Suppressor macrophage (primary cell): ENCODE measurements at places on chromosomes 2 and 18.

DNA sequence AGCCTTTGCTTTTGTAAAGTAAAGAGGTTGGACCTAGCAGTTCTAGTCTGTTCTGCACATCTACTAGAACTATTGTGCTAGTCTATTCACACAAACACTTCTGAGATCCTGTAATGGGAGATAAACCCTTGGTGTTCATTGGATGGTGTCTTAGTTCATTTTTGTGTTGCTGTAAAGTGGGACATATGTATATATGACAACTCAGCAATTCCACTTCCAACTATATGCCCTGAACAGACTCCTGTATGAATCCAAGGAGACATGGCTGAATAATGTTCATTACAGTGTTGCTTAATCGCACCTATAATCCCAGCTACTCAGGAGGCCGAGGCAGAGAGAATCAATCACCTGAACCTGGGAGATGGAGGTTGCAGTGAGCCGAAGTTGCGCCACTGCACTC, 23.3 kb downstream of the HK2 start:
- DNase-seq, result no peak

DNA sequence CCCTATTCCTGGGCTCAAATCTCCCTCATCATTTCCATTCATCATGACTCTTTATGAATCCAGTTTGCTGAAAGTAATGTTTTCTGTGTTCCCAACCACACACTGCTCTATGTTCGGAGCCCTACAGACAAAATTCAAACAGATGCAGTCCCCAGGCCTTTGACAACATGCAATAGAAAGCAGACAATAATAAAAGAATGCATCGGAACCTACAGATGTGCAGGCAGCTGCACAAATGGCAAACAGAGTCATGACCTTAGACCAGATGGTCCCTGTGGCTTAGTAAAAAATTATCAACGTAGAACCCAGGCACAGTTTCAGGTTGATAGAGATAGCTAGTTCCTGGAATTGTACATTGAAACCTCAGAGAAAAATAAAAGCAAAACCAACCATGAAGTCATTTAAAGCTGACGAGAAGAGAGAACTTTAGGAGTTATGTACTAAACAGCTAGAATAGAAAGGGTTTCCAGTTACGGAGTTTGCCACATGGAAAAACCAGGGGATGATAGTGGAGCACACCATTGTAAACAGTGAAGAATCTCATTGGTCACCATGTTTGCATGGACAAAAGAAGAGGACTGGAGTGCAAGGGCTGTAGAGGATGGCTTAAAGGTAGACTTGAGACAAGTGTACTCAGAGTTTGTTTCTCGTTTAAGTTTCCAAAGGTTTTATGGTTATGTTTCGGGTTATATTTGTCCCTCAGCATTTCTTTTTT, 23.2 kb upstream of the ACVR1 start:
- DNase-seq, result no peak

GRCh38 chr2:216015722-216016464, 2.5 kb upstream of the MREG start:
- DNase-seq, result peak; percentile 69

GRCh38 chr2:230692760-230693159, 19.9 kb upstream of the CAB39 start:
- no peak for DNase-seq

- no peak for DNase-seq
Measured at GRCh38 chr2:8987410-8987809, 16.1 kb downstream of the MBOAT2 start.

GRCh38 chr2:182015334-182016109, 29.9 kb downstream of the PPP1R1C start:
- no peak for DNase-seq

DNA sequence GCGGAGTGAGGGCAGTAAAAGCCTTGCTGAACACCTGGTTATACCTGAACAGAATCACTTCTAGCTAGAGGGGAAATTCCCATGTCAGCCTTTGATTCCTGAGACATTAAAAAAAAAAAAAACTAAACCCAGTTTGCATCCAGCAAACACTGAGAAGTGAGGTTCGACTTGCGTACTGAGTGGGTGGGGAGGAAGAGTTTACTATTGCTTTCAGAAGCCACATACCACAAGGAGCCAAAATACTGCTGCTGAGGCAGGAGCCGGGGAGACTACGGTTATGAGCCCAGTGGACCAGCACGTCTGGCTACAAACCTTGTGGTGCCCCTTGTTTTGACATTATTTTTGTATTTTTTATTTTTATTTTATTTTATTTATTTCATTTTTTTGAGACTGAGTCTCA, 2.7 kb downstream of the COLEC11 start:
- DNase-seq, result no peak

GRCh38 chr2:120369250-120369649, 23.3 kb downstream of the INHBB start:
- DNase-seq, result no peak

- no peak for DNase-seq
Measured at GRCh38 chr2:43225093-43225787, 1.2 kb downstream of the ZFP36L2 start.

DNA sequence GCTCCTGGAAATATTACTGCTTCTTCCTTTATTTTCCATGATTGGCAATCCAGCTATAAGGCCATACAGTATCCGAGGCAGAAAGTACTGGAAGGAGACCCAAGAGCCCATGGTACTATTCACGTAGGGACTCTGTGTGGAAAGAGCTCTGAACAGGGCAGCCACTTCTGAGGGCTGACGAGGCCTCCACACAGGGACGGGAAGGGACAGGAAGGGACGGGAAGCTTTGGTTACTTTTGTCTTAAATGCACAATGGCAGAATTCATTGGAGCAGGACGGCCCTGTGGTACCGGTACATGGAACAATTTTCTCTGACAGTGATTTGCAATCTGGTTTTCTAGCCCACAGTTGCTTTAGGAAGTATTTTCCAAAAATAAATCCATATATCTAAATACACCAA, 102.4 kb downstream of the MBP start:
- DNase-seq, result no peak

GRCh38 chr2:209097168-209097567, 326.7 kb upstream of the MAP2 start:
- no peak for DNase-seq

GRCh38 chr2:37575780-37576179, 95.7 kb downstream of the CDC42EP3 start:
- peak; percentile 48 for DNase-seq

DNA sequence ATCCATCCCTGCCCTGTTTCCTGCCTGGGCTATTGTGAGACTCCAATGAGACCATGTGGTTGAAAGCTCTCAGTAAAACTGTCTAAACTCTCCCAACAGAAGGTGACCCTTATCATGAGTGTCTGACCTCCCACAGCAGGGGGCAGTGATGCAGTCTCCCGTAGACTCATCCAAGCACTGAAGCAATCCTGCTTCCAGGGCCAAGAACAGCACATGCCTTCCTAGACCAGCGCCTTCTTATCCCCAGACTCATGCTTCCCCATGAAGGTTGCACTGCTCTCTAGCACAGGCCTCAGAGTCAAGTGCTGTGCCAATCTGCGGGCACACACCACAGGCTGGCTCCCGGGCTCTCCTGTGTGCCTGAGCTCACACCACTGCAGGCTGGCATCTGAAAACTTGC, 112.3 kb downstream of the TNS1 start:
- peak; percentile 61 for DNase-seq

GRCh38 chr18:33424266-33424946, 16.1 kb downstream of the CCDC178 start:
- no peak for DNase-seq

DNA sequence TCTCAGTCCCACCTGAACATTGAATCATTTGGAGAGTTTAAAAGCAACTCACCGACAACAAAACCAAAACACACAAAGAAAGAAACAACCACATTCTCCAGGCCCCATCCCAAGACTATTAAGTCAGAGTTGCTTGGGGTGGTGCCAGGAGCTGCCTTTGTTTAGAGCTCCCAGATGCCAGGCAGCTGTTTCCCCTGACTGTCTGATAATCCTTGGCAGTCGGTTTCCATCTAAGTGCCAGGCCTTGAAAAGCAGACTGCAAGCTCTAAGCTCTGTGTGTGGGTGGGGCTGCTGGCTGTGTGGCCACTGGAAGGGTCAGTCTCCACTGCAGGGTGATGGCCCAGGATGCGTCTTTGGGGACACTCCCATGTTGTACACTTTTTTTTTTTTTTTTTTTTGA, 255.3 kb upstream of the AGAP1 start:
- no peak for DNase-seq

DNA sequence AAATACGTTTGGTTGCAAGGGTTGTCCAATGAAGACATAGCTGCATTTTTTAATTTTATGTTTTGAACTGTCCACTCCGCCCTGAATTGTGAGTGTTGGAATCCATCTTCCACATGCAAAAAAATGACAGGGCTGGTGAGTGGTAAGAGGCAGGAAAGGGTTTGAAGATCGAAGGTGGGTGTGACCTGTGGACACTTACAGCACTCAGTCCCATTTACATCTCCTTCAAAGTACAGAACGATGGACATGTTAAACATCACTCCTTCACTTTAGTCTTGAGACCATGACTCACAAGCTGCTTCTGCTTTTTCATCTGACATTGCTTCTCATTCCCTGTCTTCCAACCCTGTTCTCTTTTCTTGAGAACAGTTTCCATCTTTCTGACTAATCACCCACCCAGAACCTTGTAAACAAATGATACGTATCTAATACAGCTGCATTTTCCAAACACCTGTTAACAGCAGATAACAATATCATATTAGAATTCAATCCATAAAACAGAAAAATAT, 179.3 kb downstream of the ZNF516 start:
- peak; percentile 74 for DNase-seq

DNA sequence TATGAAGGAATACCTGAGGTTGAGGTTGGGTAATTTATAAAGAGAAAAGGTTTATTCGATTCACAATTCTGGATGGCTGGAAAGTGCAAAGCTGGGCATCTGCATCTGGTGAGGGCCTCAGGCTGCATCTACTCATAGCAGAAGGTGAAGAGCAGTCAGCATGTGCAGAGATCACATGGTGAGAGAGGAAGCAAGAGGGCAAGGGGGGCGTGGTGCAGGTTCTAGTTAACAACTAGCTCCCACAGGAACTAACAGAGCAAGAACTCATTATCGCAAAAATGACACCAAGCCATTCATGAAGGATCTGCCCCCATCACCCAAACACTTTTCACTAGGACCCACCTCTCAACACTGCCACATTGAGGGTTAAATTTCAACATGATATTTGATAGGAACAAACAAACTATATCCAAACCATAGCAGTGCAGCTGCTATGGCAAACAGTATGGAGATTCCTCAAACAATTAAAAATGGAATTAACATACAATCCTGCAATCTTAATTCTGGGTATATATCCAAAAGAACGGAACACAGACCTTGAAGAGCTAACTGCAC, 72.8 kb upstream of the LDLRAD4 start:
- DNase-seq, result no peak

GRCh38 chr18:33751613-33752221, 173.7 kb downstream of the ASXL3 start:
- DNase-seq, result no peak

GRCh38 chr2:26172189-26172870, 558 bp upstream of the GAREM2 start:
- DNase-seq, result no peak

DNA sequence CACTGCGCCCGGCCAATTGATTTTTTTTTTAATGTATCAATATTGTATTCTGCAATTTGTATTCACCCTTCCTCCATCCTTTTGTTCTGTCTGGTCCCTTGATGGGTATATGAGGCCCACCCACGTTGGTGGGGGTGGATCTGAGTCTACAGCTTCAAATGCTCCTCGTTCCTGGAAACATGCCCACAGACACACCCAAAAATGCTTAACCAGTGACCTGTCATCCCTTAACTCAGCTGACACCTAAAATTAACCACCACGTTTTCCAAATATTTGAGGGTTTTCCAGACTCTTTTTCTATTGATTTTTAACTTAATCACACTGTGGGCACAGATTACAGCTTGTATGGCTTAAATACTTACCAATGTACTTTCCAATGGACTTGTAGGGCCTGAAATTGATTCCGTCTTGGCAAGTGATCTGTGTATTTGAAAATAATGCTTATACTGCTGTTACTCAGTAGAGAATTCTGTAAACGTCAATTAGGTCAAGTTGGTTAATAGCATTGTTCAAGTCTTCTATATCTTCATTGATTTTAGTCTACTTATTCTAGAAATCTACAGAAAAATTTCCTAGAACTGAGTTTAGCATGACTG, 34.4 kb upstream of the CYP27C1 start:
- DNase-seq, result no peak

- DNase-seq, result no peak
Measured at GRCh38 chr2:65788556-65788955, 356.2 kb upstream of the SPRED2 start.

GRCh38 chr2:102418421-102418961, 4.5 kb upstream of the IL18RAP start:
- DNase-seq, result no peak

DNA sequence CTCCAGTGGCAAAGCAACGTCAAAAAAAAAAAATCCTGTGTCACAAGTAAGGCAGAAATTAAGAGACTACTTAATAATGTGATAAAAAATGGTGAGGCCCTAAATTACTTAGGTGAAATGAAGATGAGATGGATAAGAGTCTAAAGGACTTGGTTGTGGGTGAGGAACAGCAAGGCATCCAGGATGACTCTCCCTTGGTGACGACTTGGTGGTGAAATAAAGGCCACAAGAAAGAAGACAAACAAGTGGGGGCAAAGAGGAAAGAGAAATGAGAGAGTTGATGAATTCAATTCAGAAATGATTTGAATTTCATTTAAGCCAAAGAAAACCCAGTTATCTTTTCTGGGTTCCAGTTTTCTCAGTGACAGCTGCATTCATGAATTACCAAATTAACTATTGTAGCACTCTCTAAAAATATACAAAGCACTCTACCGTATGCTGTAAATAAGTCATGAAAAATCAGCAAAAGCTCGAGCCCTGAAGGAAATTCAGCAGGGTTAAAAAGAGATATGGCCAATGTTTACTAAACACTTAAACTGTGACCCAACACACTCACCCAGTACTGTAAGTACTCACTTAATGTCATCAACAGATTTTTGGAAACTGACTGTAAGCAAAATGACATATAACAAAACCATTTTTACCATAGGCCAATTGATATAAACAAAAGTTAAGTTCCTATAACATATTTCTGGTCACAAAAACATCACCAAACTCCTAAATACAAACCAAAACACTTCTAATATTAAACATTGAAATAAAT, 1.4 kb downstream of the METTL8 start:
- DNase-seq, result no peak

- DNase-seq, result no peak
Measured at GRCh38 chr2:220163486-220163885, 536.1 kb downstream of the SLC4A3 start.

GRCh38 chr2:77521931-77522470, at the start of gene LRRTM4:
Gene LRRTM4 (minus strand): TSS chr2:77522376.
- DNase-seq, result no peak
